ENCODE measurements at places on chromosomes 6 and 20.

- H3K4me3 ChIP-seq, result no peak overlapping the region
- DNase-seq, result no peak
- H3K27me3 ChIP-seq, result no peaks in the 10 kb centered on the region
- peaks cover 11% of the 10 kb centered on the region for H3K36me3 ChIP-seq
Measured at GRCh38 chr20:10462516-10462915, 27.4 kb downstream of the SLX4IP start.

DNA sequence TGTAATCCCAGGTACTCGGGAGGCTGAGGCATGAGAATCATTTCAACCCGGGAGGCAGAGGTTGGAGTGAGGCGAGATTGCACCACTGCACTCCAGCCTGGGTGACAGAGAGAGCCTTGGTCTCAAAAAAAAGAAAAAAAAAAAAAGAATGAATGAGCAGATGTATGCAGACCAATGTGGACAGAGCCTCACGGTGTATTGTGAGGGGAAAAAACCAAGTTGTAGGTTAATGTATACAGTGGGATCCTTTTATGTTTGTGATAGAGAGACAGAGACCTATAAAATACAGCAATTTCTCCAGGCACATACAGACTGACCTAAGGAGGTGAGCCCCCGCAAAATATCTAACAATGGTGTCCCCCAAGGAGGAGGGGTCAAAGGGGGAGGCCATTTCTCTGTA lies 11.7 kb downstream of the TGM2 start:
- no peak overlapping the region for H3K4me3 ChIP-seq
- peaks cover 24% of the 10 kb centered on the region for H3K4me1 ChIP-seq
- DNase-seq, result no peak
- H3K36me3 ChIP-seq, result no peaks in the 10 kb centered on the region

- DNase-seq, result no peak
- H3K4me1 ChIP-seq, result no peaks in the 10 kb centered on the region
- peaks cover 43% of the 10 kb centered on the region for H3K36me3 ChIP-seq
- no peaks in the 10 kb centered on the region for H3K27me3 ChIP-seq
- no peak overlapping the region for H3K27ac ChIP-seq
Measured at GRCh38 chr20:41510224-41510623, 108.0 kb downstream of the CHD6 start.

DNA sequence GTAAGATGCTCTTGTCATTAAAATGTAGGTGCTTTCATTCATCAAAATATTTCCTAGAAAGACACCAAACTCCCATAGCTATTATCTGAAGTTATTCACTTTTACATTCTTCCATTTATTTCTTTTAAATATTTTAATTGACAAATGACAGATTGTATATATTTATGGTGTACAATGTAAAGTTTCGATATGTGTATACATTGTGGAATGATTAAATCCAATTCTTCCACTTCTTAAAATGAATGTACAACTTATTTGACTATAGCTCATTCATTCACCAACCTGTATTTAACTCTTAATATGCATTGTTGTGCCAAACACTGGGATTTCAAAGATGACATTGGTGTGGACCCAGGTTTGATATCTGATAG lies 41.0 kb downstream of the CCN2 start:
- peaks cover 27% of the 10 kb centered on the region for H3K27me3 ChIP-seq
- H3K4me3 ChIP-seq, result no peak overlapping the region
- DNase-seq, result no peak

DNA sequence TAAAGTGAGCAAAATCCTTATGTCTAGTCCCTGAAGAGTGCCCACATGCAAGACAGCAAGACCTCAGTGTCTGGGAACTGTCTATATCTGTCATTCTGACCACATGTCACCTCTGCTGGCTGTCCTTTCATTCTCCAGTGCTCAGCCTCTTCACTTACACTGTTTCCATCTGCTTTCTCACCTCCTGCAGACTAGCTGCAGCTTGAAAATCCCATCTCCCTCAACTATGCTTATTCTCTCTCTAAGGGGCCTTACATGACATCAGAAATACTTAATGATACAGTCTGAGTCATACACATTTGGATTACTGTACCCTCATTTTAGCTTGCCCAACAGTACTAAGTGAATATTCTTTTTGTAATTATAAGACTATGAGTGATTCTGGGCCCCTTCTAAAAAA lies 587.8 kb downstream of the EPM2A start:
- H3K4me1 ChIP-seq, result peaks cover 25% of the 10 kb centered on the region
- H3K27me3 ChIP-seq, result no peaks in the 10 kb centered on the region
- H3K36me3 ChIP-seq, result no peaks in the 10 kb centered on the region
- DNase-seq, result peak; percentile 19
- no peak overlapping the region for H3K4me3 ChIP-seq
- no peak overlapping the region for H3K27ac ChIP-seq

DNA sequence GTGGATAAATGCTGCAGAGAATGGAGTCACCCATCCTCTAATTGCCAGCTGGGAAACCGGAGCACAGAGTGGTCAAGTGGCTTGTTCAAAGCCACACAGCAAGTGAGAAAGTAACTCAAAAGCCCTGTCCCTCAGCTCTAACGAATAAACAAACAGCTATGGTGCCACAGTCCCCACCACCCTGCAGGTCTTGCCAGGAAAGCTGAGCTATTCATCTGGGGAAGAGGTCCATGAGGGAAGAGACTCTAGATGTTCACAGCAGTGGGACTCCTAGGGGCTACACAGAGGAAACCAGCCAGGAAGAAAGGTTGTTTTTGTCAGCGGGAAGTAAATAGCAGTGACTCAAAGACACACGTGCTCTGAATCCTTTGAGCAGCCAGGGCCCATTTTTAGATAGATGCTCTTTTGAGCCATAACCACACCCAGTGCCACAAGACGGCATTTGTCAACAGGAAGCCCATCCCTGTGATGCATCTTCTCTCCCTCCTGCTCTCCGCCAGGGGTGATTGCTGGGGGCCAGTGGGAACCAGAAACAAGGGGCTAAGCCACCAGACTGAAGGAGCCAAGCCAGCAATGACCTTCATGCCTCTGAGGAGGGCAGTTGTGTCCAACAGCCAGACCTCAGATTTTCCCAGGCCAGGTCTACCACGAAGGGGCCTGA lies 32.4 kb upstream of the TCP11 start:
- peak overlapping the region; percentile 47 for H3K27ac ChIP-seq
- no peaks in the 10 kb centered on the region for H3K27me3 ChIP-seq
- no peak overlapping the region for H3K4me3 ChIP-seq
- DNase-seq, result no peak

DNA sequence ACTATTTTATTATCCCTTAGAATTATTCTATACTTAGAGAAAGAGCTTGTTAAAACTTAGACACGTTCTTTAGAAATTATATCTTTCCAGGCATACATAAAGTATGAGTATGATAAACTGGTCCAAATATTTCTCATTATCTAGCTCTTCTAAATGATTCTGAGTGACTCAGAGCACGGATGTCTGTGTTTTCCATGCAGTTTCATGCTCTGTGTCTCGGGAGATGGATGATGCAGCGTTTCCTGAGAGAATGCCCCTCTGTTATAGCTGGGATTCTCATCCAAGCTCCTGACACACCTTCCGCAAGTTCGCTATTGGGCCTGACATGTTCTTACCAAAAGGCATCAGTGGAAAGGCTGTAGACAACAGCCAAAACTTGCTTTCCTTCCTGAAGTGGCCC lies 19.3 kb downstream of the SIRT5 start:
- H3K27ac ChIP-seq, result no peak overlapping the region
- no peak for DNase-seq
- H3K4me1 ChIP-seq, result no peaks in the 10 kb centered on the region
- no peaks in the 10 kb centered on the region for H3K27me3 ChIP-seq
- no peak overlapping the region for H3K4me3 ChIP-seq
- H3K36me3 ChIP-seq, result peaks cover 32% of the 10 kb centered on the region

DNA sequence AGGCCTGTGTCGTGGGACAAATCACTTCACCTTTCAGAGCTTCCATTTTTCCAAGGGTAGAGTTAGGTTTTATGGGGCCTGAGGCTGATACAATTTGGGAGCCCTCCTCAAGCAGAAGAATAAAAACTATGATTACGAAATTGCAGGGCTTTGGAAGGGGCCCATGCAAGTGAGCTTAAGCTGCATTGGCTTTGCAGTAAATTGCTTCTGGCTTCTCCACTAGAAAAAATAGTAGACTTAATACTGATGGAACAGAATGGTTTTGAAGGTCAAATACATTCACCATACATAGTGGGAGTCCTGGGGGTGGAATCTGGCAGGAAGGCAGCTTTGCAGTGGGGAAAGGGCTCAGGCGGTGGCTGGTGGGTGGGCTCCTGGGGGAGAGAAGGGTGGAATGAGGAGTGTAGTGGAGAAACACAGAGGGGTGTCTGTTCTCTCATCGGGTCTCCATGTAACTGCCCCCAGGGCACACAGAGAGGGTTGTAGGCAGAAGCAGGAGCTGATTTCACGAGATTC lies 55.9 kb upstream of the RNF24 start:
- no peaks in the 10 kb centered on the region for H3K27me3 ChIP-seq
- no peak overlapping the region for H3K4me3 ChIP-seq
- H3K4me1 ChIP-seq, result peaks cover 52% of the 10 kb centered on the region
- H3K36me3 ChIP-seq, result no peaks in the 10 kb centered on the region
- no peak for DNase-seq
- no peak overlapping the region for H3K27ac ChIP-seq

GRCh38 chr6:25199544-25199943 lies 79.6 kb upstream of the CARMIL1 start:
- DNase-seq, result no peak
- H3K4me3 ChIP-seq, result no peak overlapping the region
- no peak overlapping the region for H3K27ac ChIP-seq
- no peaks in the 10 kb centered on the region for H3K36me3 ChIP-seq

- no peak overlapping the region for H3K4me3 ChIP-seq
- peaks cover 17% of the 10 kb centered on the region for H3K27me3 ChIP-seq
- H3K36me3 ChIP-seq, result peaks cover 5% of the 10 kb centered on the region
- DNase-seq, result peak; percentile 45
- H3K27ac ChIP-seq, result no peak overlapping the region
Measured at GRCh38 chr20:21640556-21640955, 64.9 kb upstream of the PAX1 start.

DNA sequence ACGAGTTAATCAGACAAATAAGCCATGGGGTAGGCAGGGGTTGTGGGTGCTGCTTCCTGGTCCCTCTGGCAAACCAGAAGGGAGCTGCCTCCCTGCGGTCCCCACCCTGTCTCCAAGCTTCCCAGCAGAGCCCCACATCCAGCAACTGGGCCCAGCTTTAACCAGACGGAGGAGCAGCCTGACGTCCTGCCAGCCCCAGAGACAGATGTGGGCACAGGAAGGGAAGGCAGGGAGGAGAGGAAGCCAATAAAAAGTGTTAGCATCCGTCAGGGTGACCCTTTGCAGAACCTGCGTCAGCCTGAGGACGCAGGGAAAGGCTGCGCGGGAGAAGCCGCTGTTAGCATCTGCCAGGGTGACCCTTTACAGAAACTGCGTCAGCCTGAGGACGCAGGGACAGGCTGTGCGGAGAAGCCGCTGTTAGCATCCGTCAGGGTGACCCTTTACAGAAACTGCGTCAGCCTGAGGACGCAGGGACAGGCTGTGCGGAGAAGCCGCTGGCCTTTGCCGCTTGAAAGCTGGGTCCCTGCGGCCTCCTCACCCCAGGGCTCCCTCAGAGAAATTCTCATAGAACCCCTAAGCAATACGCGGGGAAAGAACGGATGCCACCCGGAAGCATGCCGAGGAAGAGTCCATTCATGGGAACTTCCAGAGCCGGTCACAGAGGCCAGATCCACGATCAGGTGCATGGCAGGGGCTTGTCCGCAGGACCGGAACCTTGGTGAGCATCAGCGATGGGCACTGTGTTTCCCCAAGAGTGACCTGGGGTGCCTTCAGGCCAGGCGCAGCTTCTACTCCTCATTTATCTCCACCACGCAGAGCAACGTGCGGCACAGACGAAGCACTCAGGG lies 15.9 kb downstream of the DLL1 start:
- peaks cover 26% of the 10 kb centered on the region for H3K27me3 ChIP-seq
- H3K4me3 ChIP-seq, result no peak overlapping the region
- no peak overlapping the region for H3K27ac ChIP-seq

DNA sequence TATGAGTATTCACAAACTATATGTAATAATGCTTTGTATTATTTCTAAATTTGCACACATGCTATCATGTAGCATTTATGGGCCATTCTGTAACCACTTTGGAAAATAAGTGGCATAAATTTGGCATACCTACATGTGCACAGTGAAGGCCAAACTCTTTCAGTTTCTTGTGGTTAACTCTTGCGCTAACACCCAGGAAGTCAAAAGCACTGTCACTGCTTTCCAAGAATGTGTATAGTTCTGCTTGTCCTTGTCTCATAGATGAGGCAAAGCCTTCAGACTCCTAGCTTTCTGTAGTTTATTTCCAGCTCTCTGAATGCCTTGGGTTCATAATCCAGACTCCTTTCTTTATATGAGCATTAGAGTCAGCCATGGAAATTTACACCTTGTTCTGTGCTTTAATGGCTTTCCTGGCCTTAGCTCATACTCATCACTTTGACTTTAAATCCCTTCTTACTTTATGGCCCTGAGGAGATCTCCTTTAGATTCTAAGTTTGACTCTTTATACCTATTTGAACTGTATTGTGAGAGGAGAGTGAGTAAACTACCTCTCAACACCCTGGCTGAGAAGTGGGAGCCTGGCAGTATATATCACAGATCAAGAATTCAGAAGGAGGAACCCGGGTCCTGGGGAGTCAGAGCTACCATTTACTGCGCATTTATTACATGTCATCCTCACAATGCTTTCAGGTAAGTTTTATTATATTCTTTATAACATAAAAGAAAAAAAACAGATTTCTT lies 949 bp upstream of the SLC17A3 start:
- no peaks in the 10 kb centered on the region for H3K4me1 ChIP-seq
- no peak overlapping the region for H3K27ac ChIP-seq

DNA sequence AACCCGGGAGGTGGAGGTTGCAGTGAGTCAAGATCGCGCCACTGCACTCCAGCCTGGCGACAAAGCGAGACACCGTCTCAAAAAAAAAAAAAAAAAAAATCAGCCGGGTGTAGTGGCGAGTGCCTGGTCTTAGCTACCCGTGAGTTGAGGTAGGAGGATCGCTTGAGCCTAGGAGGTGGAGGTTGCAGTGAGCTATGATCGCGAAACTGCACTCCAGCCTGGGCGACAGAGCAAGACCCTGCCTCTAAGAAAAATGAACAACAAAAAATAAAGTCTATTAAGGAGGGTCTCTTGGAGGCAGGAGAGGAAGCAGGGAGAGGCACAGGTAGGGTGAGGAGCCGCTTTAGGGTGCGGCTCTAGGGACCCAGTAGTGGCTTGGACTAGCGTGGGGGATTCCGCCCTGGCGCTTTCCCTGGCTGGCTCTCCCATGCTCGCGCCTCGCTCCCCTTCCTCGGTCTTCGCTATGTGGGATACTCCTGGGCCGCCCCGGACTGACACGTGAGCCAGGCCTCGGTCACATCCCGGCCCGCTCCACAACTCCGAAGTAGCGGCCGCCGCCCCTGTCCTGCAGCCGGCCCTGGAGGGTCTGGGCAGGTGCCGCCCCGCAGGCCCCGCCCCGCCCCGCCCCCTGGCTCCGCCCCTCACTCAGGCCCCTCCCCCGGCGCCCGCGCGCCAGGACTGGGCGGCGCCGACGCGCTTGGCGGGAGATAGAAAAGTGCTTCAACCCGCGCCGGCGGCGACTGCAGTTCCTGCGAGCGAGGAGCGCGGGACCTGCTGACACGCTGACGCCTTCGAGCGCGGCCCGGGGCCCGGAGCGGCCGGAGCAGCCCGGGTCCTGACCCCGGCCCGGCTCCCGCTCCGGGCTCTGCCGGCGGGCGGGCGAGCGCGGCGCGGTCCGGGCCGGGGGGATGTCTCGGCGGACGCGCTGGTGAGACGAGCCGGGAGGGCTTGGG lies at the start of gene MYBL2:
MYBL2 (plus strand) TSS at position 739 of the 953 bp plus-strand sequence; CDS start at position 909, 170 bp downstream.
- peak within 1 kb of the TSS; percentile 55 for H3K27ac ChIP-seq
- H3K4me1 ChIP-seq, result peaks cover 9% of the 10 kb centered on the region
- H3K27me3 ChIP-seq, result no peaks in the 10 kb centered on the region
- peak; percentile 67 for DNase-seq
